ENCODE measurements at places on chromosomes 7 and 10.

GRCh38 chr10:71575451-71575850, 144.1 kb downstream of the C10orf105 start:
- no peak for DNase-seq

DNA sequence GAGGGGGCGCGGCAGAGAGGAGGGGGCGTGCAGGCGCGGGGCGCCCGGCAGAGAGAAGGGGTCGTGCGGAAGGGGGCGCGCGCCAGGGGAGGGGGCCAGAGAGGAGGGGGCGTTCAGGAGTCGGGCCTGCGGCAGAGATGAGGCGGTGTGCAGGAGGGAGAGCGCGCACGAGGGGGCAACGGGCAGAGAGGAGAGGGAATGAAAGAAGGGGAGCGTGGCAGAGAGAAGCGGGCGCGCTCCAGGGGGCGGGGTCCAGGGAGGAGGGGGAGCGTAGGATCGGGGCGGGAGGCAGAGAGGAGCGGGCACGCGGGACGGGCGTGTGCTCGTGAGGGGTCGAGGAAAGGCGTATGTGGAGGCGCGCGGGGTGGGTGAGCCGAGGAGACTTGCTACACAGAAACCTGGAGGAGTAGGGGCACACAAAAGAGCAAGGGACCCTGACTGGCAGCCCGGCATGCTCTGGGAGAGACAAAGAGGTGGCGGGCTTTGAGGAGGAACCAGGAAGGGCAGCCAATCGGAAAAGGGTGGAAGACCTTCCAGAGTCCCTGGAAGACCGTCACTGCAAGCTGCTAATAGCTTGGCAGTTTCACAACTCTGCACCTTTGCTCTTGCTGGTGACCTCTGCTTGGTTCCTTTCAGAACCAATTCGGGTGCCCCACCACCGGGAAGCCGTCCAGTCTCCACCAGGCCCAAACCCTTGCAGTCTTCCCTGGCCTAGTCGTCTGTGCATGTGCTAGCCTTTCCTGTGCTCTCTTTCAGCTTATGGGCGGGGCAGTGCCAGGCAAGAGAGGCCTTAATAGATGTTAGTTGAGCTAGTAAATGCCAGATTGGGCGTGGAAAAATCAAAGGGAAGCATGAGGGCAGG, 639 bp downstream of the DYDC2 start:
- no peak for DNase-seq

DNA sequence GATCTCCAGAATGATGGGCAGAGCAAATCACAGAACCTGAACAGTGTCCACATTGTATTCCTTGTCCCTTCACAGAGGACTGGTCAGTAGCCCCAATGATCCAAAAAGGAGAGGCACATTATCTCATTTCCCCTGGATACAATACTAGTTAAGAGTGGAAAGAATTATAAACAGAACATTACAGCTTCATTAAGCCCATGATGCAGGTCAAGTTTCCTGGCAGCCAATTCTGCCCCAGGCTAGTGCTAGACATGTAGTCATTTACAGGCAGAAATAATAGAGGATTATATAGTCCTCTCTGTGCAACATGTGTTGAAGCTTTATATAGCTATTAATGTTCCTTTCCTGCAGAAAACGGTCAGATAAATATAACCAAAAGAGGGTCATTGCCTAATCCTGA, 124.3 kb upstream of the WNT16 start:
- no peak for DNase-seq

DNA sequence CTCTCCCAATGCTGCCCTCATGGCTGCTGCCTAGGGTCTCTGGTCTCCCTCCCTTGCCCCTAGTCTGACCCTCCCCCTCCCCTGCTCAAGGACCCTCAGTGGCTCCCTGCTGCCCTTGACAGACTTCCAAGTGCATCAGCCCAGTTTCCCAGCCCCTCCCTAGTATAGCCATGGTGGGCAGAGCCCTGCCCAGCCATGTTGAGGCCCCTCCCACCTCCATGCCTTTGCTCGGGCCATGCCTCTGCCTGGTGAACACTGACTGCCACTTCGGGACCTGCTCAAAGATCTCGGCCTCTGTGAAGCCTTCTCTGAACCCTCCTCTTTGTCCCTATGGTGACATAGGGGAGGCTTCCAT, 73.2 kb downstream of the MYL10 start:
- DNase-seq: no peak

- DNase-seq: no peak
Measured at GRCh38 chr7:47392241-47392759, 189.6 kb downstream of the TNS3 start.

DNA sequence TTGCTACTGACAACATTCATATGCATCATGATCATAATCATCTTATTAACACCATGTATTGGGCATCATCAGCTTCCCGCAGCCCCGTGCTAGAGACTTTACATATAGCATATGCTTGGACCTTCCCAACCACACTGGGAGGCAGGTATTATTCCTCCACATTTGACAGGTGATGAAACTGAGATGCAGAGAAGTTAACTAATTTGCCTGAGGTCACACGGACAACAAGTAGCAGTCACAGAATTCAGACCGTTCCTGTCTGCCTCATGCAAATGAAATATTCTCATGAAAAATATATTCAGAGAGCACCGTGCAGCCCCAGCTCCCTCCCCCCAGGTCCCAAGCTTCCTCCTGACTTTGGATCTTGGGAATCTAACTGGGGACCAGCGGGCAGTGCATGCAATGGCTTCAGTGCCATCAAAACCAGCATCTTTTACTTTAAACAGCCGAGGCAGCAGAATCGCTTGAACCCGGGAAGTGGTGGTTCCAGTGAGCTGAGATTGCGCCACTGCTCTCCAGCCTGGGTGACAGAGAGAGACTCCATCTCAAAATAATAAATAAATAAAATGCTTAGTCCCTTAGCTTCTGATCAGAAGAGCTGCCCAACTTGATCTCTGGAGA, 112.2 kb upstream of the GPR26 start:
- no peak for DNase-seq

DNA sequence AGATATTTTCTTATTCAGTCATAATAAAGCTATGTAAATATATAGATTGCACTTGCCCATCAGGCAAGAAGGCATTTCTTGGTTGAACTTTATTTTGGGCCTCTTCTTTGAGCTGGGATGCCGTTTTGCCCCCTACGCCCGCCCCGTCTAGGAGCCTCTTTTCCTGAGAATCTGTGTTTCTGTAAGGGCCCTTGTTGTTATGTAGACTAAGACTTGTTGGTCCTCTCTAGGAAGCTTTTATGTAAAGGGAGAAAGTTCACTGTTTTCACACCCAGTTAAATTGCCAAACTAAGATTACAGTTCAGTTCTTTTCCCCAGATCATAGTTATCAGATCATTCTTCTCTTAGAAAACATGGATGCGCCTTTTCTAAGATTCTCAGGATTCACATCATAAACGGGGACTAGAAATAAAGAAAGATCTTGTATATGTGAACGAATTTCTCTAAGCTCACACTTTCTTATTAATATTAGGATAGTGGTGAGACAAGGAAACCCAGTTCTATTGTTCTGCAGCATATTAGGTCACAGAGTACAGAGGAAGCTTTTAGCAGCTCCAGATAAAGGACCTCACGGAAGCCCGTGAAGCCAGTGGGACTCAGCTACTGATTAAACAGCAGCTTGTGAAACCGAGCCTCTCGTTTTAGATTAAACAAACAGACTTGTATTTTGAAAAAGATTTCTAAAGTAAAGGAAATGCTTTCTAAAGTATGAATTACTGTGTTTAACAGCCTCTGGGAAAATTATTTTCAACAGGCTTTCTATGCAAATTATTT, 3.8 kb downstream of the LMTK2 start:
- no peak for DNase-seq

DNA sequence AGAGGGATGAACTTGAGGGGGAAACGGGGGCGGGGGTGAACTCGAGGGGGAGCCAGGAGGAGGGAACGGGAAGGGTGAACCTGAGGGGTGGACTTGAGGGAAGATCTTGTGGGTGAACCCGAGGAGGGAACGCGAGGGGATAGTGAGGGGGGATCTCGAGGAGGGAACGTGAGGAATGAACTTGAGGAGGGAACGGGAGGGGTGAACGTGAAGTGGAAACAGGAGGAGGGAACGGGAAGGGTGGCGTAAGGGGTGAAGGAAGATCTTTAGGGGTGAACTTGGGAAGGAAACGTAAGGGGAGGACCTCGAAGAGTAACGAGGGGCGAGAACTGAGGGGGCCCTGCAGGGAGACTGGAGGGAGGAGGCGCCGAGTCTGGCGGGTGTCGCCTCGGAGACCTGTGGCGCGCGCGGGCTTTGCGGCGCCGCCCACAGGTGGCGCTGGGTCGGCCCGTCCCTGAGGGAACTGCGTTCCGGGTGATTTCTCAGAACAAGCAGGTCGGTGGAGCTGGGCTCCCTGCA, 651 bp downstream of the MYO3A start:
- DNase-seq: no peak

DNA sequence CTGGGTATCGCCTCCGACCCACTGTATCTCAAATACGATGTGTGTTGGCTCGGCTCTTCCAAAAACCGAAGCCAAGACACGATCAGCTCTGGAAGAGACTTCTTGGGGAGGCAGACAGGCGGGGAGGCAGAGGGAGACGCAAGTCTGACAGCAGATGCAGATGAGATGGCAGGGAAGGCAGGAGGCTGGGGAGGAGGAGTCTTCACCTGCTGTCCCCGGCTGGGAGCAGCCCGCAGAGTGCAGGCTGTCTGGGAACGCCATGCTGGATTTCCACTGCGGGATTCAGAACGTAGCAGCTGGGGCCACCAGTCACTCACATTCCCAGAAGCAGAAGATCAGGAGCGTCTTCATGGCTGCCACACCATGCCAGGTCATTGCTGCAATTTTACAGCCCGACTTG, 29.4 kb downstream of the CTBP2 start:
- DNase-seq: no peak

DNA sequence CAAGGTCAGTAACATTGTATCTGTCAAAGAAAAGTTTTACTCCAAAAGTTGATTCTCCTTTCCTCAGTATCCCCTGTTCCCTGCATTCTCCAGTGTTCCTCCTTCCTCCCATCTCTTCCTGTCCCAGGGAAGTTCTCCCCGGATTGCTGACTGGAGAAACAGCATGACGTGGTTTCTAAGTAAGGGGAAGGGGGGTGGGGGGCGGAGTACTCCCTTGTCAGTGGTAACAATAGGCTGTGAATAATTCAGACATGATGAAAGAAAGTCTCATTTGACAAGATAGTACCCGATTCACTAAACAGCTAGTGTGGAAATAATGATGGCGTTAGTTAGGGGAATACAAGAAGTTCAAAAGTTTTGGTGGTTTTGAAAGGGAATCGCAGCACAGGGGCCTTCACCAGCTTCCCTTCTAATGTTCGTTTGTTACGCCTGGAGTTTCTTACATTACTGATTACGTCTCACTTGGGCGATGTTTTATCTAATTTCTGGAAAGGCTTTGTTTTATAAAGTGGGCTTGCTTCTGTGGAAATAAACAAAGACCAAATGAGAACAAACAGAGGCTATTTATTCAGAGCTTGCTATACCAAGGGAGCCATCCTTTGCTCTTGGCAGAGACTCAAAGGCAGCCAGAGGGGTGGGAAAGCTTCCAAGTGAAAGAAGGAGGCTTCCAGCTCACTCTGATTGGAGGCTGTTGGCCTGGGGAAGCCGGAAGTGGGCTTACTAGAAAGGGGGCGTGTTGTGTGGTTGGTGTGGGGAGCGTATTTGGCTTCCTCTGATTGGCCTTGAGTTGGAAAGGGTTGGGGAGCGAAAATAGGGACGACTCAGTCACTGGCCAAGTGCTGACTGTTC, 453.7 kb downstream of the SDK1 start:
- no peak for DNase-seq

GRCh38 chr10:63421591-63421990, 44.2 kb downstream of the JMJD1C start:
- DNase-seq: no peak

GRCh38 chr10:87596351-87596750, 63.3 kb upstream of the PAPSS2 start:
- DNase-seq: no peak

GRCh38 chr7:14960721-14961120, 58.2 kb upstream of the DGKB start:
- no peak for DNase-seq

All from activated CD8-positive, alpha-beta memory T cell treated with anti-CD3 and anti-CD28 coated beads for 48 hours (primary cell).